NCI-H1092 (cell line): ENCODE measurements at places on chromosomes 6 and 20.

GRCh38 chr20:23870461-23870860 lies 9.1 kb downstream of the CST5 start:
- DNase-seq: no peak

DNA sequence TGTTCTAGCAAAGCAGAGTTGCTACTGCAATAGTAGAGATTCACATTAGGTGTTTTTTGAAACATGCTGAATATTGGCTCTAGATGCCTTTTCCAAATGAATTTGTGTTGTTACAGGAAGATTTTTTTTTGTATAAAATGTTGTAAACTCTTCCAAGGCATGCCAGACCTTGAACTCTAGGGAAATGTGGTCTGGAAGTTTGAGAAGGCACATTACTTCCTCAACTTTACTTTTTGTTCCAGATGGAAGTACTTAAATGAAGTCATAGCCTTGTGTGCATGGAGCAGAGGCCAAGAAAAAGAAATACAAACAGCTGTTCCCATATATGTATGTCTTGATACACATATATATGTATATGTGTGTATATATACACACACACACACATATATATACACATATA lies 585.7 kb upstream of the MARCKS start:
- DNase-seq: no peak

DNA sequence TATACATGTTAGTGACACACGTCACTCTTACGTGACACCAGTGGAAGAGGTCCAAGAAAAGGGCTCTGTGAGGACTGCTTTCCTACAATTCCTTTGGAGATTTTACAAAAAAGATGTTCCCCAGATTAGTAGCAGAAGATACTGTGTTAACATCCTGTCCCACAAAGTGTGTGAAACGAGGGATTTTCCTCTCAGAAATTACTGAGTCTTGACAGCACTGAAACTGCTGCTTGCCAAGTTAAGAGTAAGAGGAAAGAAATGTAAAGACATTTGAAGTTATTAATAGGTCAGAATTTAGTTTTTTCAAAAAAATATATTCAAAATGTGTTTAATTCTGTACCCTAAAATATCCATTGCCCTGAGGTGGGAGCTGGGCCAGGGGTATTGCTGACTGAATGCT lies 58.8 kb upstream of the MAP7 start:
- no peak for DNase-seq

DNA sequence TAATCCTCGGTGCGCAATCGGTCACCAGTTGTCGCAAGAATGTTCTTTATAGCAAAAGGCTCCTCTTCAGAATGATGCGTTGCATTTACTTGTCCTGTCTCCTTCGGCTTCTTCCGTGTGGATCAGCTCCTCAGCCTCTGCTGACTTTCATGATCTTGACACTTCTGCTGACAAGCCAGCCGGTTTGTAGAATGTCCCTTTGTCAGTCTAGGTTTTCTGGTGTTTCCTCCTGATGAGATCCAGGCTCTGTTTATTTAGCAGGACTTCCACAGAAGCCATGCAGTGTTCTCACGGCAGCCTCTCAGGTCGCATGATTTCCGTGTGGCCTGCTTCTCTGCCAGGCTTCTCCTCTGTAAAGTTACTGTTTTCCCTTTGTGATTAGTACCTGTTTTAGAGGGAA lies 66.9 kb downstream of the STX11 start:
- no peak for DNase-seq

DNA sequence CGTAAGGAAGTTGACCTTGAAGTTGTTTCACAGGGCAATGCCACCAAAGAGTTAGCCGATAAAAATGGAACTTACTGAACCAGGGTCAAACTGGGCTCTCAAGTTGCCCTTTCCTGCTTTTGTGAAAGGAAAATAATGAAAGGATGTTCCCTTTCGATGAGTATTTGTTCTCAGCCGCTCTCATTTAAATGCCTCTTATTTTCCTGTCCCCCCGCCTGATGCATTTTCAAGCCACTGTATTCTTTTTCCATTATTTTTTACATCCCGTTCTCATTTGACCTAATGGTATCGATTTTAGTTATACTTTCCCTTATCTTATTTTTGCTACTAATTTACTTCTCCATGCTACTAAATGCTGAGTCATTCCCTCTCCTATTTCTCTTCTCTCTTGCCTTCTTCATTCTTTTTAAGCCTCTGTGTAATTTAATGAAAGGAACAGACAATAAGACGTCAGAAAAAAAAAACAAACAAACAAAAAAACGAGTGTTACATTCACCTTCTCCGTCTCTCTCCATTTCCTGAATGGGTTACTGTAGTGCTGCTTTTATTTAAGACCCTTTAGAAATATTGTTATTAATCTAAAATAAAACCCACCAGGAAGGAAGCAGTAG lies 655 bp upstream of the NDUFAF4 start:
- no peak for DNase-seq

DNA sequence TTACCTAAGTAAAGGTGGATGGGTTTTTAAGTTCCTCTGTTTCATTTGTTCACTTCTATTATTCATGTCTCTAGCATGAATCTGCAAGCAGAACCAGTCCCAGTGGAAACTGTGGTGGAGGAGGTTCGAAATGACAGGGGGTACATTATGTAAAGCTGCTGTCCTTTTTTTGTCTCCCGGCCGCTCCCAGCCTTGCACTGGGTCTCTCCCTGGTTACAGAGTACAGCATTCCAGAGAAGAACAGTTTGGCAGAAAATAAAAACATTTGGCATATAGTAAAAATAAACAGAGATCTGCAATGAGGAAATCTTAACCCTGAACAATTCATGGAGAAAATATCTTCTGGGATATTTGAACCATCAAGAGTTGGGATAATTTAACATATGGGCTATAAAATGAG lies 34.6 kb upstream of the TAGAP start:
- no peak for DNase-seq

- DNase-seq: no peak
Observed at GRCh38 chr6:152952045-152952444, 30.8 kb downstream of the FBXO5 start.

GRCh38 chr6:165636402-165637048 lies 26.5 kb downstream of the PDE10A start:
- no peak for DNase-seq

DNA sequence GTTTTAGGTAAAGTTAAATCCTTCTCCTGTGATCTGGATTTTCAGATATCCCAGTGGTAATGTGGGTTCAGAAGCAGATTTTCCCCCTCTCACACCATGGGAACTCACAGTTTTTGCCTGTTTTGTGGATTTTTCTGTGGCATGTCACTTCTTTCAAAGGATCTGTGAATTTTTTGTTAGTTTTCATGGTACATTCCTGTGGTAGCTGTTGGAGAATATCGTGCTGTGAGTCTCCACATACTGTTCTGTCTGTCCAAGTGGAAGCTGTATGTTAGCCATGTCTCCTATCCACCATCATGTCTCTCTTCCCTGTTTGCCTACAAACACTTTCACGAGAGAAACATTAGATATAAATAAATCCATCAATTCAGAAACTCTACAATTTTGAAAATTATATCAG lies 378.7 kb upstream of the ADGRB3 start:
- DNase-seq: no peak

DNA sequence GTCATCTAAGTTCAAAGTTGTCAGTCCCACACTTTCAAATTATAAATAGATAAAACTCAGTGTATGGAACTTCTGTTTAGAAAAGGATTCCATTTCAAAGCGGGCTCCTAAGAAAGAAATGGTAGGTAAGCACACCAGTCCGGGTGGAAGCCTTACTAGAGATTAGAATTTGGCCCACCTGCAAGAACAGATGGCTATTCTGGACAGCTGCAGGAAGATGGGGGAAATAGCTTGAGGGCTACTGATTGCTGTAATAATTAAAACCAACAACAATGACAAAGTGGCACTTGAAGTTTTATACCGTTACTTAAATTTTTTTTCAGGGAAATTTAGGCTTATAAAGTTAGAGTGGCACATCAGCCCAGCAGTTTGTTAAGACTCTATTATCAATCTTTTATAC lies 83.3 kb downstream of the HIVEP2 start:
- DNase-seq: no peak

DNA sequence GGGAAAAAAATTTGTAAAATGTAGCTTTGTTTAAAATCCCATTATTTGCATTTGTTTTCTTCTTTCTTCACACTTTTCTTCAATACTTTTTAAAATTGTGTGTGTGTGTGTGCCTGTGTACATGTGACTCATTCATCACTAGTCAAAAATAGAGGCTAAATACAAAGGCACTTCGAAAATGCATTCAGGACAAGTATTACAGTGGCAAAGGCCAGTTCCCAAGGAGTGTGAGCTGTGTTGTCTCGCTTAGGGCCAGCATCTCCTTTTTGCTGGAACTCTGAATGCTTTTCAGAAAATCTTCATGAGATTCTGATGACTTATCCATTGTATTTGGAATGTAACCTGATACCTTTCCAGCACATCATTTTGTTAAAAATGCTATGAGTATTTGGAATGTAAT lies 288.5 kb upstream of the CNR1 start:
- DNase-seq: no peak

GRCh38 chr6:154427446-154427845 lies 70.8 kb upstream of the IPCEF1 start:
- no peak for DNase-seq

- DNase-seq: no peak
Observed at GRCh38 chr6:24929242-24929641, 6.5 kb downstream of the RIPOR2 start.

- no peak for DNase-seq
Observed at GRCh38 chr6:107982486-107982885, 24.5 kb upstream of the SEC63 start.

GRCh38 chr20:17616480-17617211 lies 46.8 kb downstream of the DSTN start:
- DNase-seq: no peak

DNA sequence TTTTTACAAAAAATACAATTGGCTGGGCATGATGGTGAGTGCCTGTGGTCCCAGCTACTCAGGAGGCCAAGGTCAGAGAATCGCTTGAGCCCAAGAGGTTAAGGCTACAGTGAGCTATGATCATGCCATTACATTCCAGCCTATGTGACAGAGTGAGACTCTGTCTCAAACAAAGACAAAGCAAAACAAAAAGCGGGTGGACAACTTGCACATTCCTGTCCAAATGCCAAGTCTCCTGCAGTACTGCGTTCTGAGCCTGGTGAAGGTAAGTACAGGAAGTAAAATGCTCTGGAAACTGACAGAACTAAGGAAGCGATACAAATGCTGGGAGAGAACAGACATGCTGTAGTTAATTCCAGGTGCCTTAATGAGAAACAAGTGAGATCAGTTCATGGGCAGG lies 20.4 kb upstream of the TMEM242 start:
- DNase-seq: no peak

DNA sequence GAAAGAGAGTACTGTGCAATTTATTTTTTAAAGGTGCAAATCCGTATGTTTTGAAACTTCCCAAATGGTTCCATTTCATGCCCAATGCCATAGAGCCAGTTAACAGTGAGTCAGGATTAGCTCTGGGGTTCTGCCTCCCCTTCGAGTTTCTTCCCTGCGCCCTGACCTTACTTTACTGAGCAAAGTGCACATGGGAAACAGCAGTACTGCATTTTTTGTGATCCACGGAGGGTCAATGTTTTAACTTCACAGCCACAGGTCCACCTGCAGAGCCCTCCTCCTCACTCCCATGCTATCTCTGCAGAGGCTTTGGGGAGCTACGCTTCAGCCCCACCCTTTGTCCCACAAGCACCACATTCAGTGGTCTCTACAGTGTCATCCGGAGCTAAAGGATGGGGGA lies 44.0 kb upstream of the CNKSR3 start:
- no peak for DNase-seq

GRCh38 chr6:10976571-10976970 lies 67.5 kb downstream of the ELOVL2 start:
- DNase-seq: no peak

DNA sequence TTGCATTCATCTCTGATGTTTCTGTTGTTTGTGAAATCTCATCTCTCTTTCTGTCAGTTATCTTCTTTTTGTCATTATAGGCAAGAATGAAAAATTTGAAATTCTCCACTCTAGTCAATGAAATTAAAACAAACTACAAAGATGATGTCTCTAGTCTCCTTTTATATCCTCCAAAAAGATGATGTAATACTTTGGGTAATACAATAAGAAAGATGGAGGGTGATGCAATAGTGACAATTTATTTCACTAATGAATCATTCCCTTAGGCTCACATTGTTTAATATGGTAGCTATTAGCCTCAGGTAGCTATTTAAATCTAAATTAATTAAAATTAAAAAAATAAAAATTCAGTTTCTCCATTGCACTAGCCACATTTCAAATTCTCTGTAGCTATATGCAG lies 145.4 kb downstream of the UST start:
- no peak for DNase-seq

DNA sequence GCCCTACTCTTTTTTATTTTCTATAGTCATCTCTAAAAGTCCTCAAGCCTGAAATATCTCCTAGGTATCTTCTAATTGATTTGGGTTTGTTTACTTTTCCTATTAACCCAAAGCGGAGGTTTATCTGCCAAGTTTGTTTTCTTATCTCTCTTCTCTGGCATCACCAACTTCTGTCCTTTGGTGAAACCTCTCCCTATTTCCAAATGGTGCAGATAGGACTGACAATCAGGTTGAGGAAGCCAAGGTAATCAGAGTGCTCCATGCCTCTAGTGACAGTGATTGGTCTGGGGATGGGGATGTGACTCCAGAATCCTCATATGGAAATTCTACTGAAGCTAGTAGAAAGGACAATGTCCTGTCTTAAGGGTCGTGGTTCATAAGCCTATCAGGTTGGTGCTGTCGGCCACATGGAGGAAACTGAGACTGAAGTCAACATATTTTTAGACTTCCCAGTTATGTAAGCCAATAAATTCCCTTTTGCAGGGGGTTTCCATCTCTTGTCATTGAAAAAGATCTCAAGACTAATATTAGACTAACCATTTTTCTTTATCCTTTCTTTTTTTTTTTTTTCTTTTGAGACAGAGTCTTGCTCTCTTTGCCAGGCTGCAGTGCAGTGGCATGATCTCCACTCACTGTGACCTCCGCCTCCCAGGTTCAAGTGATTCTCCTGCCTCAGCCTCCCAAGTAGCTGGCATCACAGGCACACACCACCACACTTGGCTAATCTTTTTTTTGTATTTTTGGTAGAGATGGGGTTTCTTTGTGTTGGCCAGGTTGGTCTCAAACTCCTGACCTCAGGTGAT lies 28.0 kb downstream of the KIF6 start:
- no peak for DNase-seq

- no peak for DNase-seq
Observed at GRCh38 chr6:45830441-45831139, 185.1 kb downstream of the CLIC5 start.

GRCh38 chr6:129753422-129753821 lies 43.4 kb upstream of the ARHGAP18 start:
- DNase-seq: no peak

DNA sequence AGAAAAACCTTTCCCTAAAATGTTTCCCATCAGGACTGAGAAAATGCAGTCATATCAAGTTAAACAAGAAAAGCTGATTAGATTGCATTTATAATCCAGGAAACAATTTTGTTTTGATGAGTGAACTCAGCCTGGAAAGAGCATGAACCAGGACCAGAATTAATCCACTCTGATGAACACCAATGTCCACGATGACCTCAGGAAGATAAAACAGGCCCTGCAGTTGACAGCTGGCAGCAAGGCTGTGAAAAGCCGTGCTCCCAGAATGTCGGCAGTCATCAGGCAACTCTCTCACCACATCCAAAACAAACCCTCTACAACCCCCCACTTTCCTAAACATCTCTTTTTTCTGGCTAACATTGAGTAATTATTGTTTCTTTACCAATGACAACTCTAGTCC lies 74.0 kb upstream of the PROKR2 start:
- no peak for DNase-seq
